Smooth muscle cell of bladder (primary cell): ENCODE measurements at places on chromosomes 6 and 20. TPM values are rescaled to one million over a fixed set of nuclear protein-coding genes. Genes with fewer than 3 reads are reported as not detected.

SLC4A11 gene
- 1.0 and 1.1 TPM in 2 replicates for total RNA-seq

FOXA2 gene
- total RNA-seq: under 0.01 TPM in 1 of 2 replicates, not detected in the other

ABCF1 gene
- 33.4 and 59.5 TPM in 2 replicates for total RNA-seq

OR2B6 gene
- total RNA-seq: not detected in 2 replicates

VWA7 gene
- total RNA-seq: 0.14 and 0.28 TPM in 2 replicates

DEFB124 gene
- not detected in 2 replicates for total RNA-seq

LRRC73 gene
- 0.28 and 0.65 TPM in 2 replicates for total RNA-seq

COL9A3 gene
- total RNA-seq: 0.57 and 0.74 TPM in 2 replicates

SRMS gene
- not detected in 2 replicates for total RNA-seq

HLA-DMA gene
- 1.8 and 2.1 TPM in 2 replicates for total RNA-seq

GPR6 gene
- not detected in 2 replicates for total RNA-seq

BANF2 gene
- total RNA-seq: not detected in 2 replicates

MUC22 gene
- total RNA-seq: not detected in 2 replicates

ADGRB3 gene
- 0.37 and 0.43 TPM in 2 replicates for total RNA-seq

PHACTR1 gene
- total RNA-seq: under 0.01 and 0.09 TPM in 2 replicates

MYLK2 gene
- total RNA-seq: under 0.01 TPM in 1 of 2 replicates, not detected in the other

FILIP1 gene
- 0.14 and 0.28 TPM in 2 replicates for total RNA-seq

RIPPLY2 gene
- 0.28 TPM in 1 of 2 replicates, not detected in the other for total RNA-seq

IDH3B gene
- 79.0 and 98.4 TPM in 2 replicates for total RNA-seq

CGAS gene
- total RNA-seq: 3.4 and 4.3 TPM in 2 replicates
